ENCODE measurements at places on chromosomes 4 and X.

DNA sequence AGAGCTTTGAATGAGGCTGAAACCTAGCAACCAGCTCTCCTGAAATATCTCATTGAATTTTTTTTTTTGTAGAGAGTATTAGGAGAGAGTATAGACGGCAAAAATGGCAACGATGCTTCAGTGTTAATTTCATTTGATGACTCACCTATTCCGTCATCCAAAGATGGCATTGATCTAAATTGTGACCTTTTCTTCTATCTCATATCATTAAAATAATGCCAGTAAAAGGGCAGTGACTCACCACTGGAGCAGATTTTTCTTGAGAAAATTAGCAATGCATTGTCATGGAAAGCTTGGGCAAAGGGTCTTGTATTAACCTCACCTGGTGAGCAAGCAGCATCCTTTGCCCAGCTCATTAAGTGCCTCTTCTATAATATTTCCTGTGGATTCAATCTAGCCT is 19.6 kb downstream of the VMA21 start:
- DNase-seq: no peak

GRCh38 chr4:105291925-105292324 is 145.2 kb downstream of the TET2 start:
- no peak for DNase-seq

DNA sequence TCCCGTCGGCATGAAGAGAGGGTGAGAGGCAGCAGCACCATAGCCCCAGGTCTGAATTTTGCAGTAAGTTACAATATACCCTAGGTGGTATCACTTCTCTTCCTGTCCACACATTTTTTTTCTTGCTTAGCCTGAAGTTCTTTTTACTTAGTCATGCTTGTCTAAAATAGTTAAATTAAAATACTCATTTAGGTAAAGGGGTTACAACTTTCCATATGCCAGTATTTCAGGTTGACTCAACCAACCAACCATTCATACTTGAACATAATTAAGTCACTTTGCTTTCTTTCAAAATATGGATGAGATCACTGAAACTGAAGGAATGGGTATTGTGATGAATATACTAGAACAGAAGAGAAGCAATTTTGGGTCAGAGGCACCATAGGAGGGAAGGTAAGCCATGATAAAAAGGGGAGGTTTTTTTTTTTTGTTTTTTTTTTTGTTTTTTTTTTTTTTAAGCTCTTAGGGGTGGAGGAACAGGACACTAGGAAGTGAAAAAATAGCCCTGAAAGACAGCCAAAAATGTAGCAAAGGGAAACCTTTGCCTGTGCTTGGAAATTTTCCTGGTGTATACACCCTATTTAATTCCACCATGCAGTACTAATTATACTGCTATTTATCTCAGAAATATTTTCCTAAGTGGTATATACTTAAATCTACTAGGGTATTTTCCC is 41.8 kb downstream of the RPS6KA3 start:
- DNase-seq: peak; percentile 0

GRCh38 chrX:36963069-36963808 is 44.9 kb upstream of the FAM47C start:
- DNase-seq: no peak

DNA sequence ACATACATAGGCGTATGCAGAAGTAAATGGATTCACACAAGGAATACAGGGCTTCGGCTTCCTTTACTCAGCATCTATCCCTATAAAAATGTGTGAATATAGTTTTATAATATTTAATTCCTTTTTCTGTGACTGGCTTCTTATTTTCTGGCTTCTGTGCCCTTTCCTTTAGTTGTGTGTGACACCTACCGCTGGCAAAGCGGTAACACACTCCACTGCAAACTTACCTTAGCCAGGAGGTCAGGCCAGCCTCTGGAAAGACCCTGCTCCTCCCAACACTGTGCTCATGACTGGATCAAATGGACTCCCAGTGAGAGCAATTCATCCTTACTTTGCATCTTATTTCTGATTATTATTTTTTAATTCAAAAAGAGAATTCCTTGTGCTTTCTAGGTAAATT is 244.2 kb downstream of the ANK2 start:
- no peak for DNase-seq
